Esophagus squamous epithelium (tissue), 5 donors: ENCODE measurements at places on chromosomes 5 and 9.

GRCh38 chr9:84278130-84278529, 62.4 kb downstream of the SLC28A3 start:
- DNase-seq: no peak

GRCh38 chr5:34487159-34487879, 168.8 kb upstream of the RAI14 start:
- no peak for DNase-seq

DNA sequence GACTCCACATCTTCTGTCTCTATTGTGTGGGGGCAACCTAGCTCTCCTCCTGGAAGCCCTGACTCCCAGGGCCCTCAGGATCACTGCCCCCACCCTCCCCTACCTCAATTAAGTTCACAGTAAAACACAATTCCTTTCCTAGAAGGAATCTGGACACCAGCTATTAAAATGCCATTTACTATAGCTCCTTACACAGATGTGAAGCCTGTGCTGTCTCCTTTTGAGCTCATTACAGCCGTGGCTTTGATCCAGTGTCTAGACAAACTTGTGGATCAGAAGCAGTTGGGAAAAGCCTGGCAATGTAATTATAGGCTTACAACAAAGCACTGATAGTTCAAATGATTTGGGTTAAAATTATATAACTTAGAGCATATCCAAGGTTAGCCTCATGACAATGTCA, 107.0 kb upstream of the SMIM23 start:
- no peak for DNase-seq

DNA sequence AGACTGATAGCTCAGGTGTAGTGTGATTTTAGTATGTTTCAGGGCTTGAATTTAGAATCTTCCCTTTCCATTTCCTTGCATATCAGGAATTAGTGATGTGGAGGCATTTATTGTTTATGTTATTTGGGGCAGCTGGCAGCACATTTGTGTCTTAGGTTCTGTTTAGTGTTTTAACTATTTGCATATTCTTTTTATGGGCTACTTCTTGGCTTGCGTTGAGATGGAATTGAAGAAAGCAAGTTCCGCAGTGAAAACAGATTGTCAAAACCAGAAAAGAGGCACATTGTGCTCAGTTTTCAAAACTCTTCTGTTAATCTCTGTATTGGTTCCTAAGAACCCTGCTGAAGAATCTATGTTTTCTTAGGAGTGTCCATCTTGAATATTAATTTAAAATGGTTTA, 80.3 kb downstream of the ZSWIM6 start:
- DNase-seq: no peak

DNA sequence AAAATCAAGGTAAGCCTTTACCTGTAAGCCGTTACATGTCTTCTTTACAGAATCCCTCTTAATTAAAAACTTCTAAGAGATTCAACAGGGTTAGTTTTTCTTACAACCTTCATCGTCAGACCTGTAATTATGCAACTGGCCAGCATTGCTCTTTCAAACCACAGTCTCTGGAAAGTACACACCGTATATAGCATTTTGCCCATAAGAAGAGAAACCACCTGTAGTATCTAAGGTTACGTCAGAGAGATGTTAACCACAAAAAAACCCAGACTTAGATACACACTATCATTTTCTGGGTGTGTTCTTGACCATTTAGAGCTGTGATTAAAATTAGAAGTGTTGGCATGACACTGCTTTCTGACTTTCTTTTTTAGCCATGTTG, 140.0 kb downstream of the MUSK start:
- DNase-seq: no peak

- DNase-seq: no peak
Measured at GRCh38 chr5:6143523-6143922, 234.8 kb downstream of the MED10 start.

GRCh38 chr9:113712053-113712452, 164.1 kb upstream of the ZNF618 start:
- no peak for DNase-seq

DNA sequence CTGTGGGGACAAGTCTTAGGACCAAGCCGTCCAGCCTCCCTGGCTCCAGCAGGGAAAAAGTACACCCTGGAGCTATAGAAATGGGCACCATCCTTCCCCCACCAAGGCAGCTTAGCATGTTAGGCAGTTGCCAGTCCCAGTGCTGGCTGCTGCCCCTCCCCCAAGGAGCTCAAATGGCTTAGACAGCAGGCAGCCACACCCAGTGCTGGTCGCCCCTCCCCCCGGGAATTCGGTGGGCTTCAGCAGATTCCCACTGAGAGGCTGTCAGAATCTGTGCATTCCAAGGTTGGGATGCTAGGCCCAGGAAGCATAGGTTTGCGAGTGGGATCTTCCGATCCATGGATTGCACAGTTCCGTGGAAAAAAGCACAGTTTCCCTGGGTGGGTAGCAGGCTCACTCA, 105.2 kb upstream of the ITGA1 start:
- no peak for DNase-seq
